ENCODE measurements at places on chromosomes 4 and X.
A peak's percentile ranks its signal among the peaks of the same experiment; 100 is the strongest.

- no peak for DNase-seq
Observed at GRCh38 chrX:115392871-115393270, 103.4 kb downstream of the LUZP4 start.

DNA sequence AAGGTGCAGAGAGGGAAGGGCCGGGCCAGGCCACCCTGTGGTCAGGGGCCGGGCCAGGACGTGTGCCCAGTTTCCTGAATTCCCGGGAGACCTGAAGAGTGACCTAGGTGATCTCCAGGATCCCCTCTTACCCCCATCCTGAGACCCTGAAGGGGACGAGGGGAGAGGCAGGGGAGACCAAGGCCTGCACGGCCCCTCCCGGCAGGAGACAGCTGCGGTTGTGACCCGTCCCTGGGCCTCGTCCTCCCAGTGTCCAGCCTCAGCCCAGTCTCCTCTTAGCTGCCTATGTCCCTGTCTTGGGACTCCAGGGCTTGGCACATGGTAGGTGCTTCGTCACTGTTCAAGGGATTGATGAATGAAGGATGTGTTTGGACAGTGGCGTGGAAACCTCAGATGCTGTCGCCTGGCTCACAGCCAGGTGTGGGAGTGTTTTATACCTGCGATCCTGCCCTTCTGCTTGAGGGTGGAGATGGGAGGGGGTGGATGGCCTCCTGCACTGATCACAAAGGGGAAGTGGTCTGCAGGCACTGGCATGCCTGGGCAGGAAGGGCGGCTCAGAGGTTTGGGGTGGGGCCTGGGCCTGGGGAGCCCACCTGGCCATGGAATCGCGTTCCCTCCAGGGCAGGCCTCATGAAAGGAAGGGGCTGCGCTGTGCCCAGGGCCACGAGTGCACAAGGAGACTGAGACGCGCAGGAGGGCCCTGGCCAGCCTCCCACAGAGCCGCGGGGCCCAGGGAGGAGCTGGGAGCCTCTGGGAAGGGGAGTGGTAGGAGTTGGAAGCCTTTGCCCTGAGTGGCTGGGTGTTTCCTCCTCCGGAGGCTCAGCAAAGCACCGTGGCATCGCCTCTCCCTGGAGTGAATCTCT lies 6.9 kb downstream of the SH3TC1 start:
- DNase-seq: no peak

GRCh38 chrX:70001269-70001668 lies 48.5 kb downstream of the AWAT2 start:
- no peak for DNase-seq

GRCh38 chr4:72842323-72842722 lies 227.2 kb downstream of the COX18 start:
- no peak for DNase-seq

DNA sequence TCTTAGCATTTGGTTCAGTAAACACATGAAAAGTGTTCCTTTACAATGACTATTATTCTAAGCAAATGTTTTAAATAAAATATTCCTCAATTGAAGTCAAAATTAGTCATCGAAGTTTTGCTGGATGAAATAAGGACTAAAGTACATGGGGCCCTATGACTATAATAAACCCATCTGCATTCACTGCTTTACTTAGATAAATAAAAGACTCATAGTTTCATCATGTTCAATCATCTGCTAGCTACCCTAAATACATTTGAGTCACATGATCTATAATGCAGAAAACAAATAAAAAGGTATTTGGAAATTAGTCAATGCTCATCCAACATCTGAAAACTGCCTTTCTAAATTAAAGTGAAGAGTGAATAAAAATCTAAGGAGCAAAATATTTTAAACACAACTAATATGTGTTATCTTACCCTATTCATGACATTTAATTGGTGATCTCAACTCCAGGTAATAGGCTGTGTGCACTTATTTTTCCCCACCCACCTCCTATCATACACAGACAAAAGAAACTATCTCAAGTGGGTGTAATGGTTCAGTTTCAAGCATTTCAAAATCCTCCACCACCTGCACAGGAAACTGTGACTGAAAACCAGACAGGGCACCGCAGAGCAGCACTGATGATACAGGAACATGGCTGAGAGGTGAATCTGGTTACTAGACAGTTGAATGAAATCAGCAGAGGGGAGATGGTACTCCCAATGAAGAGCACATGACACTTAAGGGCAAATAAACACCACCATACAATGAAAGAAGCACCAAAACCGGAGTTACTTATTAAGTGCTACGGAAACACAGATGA lies 78.6 kb downstream of the CAMK2D start:
- DNase-seq: no peak

DNA sequence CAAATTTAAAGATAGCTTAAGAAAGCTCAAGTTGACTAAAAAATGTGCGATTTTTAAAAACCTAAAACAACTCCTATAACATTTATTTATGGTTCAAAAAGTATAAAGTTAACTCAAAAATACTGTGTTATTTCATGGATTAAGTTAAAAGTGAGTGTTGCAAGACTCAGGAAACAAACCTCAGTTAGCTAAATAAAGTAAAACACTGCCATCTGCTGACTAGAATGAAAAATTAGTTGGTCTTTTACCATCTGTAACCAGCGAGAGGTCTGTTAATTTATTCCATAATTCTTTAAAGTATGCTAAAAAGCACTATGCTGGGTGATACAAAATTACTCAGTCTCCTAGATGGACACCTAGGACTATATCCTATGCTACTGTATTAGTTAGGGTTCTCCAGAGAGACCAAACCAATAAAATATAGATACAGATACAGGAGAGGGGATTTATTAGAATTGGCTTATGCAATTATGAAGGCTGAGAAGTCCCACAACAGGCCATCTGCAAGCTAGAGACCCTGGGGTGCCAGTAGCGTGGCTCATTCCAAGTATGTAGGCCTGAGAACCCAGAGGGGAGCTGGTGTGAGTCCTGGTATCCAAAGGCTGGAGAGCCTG lies 4.9 kb upstream of the WDFY3 start:
- no peak for DNase-seq

- peak; percentile 33 for DNase-seq
Observed at GRCh38 chr4:98939892-98940298, 11.0 kb upstream of the EIF4E start.

DNA sequence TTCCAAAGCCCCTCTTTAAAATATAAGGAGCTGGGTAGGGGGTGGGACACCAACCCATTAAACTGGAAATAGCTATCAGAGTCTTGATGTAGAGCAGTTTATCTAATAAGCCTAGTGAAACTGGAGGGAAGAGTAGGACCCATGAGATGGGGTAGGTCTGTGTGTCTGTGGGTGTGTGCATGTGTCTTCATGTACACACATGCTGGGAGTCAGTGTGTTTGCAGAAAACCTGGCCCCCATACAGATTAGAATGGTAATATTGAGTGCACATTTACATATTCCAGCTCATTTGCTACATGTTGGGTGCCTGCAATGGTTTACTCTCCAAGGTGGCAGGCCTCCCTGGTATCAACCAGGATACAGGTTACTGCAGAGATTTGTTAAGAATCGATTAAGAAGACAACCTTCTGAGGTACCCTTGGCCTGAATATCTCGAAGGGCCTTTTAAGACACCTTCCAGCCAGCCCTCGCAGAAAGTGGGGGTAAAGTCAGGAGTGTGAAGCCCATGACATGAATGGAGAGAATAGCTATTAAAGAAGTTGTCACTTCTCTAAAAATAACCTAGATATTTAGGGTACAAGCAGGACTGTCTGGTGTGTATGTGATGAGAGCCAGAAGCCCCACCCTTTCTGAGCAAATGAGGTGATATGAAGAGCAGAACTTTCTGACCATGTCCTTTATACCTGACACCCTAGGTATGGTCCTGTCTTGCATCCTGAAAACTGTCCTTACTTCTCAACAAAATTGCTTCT lies 75.7 kb upstream of the TEX13D start:
- no peak for DNase-seq

DNA sequence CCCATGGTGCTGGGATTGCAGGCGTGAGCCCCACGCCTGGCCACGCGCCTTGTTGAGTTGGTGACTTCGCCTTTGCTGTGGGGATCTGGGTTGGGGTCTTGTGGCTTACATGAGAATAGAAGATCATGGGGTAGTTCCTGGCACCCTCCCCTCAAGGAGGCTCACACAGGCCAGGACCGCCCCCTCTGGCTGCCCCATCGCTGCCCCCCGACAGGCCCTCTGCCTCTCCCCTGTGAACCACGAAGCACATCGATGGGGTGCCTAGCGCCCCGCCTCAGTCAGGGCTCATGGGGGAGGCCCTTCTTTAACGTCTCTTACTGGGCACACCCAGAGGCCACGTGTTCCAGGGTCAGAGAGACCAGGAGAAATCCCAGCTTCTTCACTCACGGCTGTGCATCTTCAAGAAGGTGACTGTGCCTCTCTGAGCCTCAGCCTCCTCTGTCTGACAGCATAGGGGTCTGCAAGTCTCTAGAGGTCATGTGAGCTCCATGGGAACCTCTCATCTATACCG lies 23.6 kb upstream of the SPON2 start:
- DNase-seq: no peak

DNA sequence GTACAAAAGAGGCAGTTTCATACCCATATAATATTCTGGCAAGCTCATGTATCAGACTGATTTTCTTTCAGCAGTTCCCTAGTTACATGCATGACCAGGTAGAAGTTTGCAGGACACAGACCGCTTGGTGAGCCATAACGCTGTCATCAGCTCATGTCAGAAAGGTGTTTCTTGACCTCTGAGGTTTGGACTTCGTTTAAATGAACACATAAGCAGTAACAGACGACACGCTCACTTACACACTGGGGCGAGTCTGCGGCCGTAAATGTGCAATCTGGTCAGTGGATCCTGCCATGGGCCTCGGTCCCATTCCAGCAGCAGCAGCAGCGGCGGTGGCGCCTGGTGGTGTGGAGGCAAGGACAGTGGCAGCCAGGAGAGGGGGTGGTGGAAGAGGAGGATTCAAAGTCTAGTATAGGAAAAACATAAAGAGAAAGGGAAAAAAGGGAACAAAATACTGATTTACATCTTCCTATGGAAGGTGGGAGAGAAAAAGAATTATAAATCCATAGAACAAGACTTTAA lies 111.9 kb upstream of the CBR4 start:
- DNase-seq: no peak

- no peak for DNase-seq
Observed at GRCh38 chr4:3756343-3757059, 9.7 kb upstream of the ADRA2C start.

GRCh38 chr4:180314972-180315371 lies 1928.2 kb upstream of the TENM3 start:
- DNase-seq: no peak

GRCh38 chr4:183588169-183588675 lies 70.8 kb downstream of the RWDD4 start:
- no peak for DNase-seq

GRCh38 chrX:96576368-96576767 lies 108.3 kb upstream of the DIAPH2 start:
- no peak for DNase-seq

GRCh38 chrX:153494541-153495361 lies at the start of gene BGN:
Gene BGN (plus strand): TSS chrX:153494980. CDS start chrX:153504632, 9,652 bp downstream.
- DNase-seq: no peak

GRCh38 chr4:152616804-152617203 lies 63.0 kb downstream of the TMEM154 start:
- DNase-seq: no peak

- no peak for DNase-seq
Observed at GRCh38 chr4:130359542-130359941, 1263.6 kb downstream of the C4orf33 start.

All from brain pericyte (primary cell).